ENCODE measurements at places on chromosomes 12 and 14. TPM values are rescaled to one million over a fixed set of nuclear protein-coding genes. Genes with fewer than 3 reads are reported as not detected.
A peak's percentile ranks its signal among the peaks of the same experiment; 100 is the strongest.

The RPGRIP1 gene
- total RNA-seq, result not detected

GRCh38 chr14:92456215-92457015 is 57.2 kb upstream of the RIN3 start:
- DNase-seq, result peak; percentile 65

GRCh38 chr12:32273712-32274111 is 125.6 kb upstream of the FGD4 start:
- peak; percentile 30 for DNase-seq

DNA sequence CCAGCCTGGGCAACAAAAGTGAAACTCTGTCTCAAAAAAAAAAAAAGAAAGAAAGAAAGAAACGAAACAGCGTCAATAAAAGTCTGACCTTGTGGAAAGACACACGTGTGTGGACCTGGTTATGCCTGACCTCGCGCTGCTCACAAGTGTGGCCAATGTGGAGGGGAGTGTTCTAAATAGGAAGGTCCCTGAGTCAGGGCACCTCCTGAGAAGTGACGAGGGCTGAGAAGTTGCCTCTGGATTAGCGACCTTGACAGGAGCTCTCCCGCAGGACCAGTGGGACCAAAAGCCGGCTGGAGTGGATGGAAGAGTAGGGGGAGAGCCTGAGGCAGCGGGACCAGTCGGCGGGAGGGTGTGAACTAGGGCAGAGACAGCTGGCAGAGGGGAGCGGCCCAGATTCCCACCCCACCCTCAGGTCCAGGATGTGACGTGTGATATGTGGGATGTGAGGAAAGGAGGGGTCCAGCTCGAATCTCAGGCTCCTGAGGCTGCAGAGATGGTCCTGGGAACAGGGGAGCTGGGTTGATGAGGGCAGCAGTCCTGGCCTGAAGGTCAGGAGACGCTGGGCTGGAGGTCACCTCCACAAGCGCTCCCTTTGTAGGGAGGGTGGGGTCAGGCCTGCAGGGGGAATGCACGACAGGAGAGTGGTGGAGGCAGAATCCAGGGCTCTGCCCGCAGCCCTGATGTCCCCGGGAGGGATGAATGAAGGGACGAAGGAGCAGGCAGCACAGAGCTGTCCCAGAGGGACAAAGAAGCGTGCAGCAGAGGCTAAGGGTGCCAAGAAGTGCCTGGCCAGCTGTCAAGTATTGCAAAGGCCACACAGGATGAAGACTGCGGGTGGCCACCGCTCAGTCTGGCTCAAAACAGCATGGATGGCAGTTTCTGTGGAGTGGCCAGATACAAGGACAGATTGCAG is 24.8 kb upstream of the GPR68 start:
- no peak for DNase-seq

The PTHLH gene
- 1.1 TPM for total RNA-seq

DNA sequence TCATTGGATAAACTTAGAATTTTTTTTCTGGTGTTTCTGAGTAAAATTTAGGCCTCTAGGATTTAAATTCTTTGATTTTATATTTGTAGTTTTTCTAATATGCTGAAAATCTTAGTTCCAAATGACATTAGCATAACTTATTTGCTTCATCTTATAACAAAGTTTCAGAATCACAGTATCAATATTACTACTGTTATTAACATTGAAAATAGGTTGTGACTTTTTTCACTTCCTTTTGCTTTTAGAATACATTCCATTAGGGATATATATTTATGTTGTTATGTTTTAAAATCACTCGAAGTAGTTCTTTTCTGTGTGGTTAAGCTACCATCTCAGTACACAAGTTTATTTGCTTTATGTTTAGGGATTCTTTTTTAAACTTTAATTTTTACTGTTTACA is 12.8 kb downstream of the RAB3IP start:
- DNase-seq, result no peak

- no peak for DNase-seq
These were observed 42.0 kb downstream of the PPP1R36 start for GRCh38 chr14:64591809-64592208.

The SMIM41 gene
- 0.88 TPM for total RNA-seq

- no peak for DNase-seq
These were observed 141.6 kb downstream of the APAF1 start for GRCh38 chr12:98786653-98787052.

The CCDC198 gene
- total RNA-seq, result not detected

The KRT85 gene
- not detected for total RNA-seq

DNA sequence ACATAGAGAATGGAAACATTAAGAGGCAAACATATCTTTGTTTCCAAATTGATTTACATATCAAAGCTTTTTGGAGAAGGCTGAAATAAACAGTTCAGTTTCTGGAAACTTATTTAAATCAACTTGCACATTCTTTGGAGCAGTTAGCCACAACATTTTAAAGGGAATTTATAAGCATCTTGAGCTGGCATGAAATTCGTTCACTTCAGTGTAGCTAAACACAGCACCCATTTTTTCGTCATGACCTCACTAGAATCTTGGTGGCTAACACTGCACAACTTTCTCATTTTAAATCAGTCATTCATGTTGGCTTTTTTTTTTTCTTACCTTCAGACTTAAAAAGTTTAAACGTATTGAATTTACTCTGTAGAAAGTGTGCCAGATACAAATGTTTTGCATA is 1139.9 kb upstream of the FLRT2 start:
- DNase-seq, result no peak

DNA sequence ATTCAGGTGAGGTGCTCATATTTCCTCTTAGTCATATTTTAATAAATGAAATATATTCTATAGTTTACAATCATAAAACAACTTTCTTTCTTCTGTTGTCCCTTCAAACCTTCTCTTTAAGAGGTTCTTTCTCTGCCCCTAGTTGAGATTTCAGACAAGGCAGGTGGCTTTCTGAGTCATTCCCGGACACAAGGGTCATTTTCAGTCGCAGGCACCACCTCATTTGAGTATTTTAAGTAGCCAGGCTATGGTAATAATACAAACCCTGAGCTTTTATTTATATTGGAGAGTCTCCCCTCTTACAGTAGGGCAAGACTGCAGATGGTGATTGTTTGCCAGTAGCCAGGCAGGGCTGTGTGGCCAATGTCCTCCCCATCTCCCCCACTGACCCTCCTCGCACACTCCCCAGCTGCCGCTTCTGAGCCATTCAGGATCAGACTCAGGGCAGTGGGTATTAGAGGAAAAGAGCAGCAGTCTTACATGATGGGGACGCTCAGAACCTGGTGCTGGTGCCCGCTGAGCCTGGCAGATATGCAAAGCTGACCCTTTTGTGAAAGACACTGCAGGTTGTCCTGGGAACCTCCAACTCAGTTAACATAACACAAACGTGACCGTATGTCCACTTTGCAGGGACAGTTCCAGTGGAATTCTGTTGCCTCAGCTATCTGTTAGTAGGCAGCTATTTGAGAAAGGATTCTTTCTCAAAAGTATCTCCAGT is 101.1 kb upstream of the BCL2L14 start:
- DNase-seq, result no peak

GRCh38 chr12:39613525-39613924 is 6.1 kb downstream of the ABCD2 start:
- DNase-seq, result no peak

GRCh38 chr12:131699434-131699833 is 11.5 kb upstream of the SFSWAP start:
- no peak for DNase-seq

- no peak for DNase-seq
These were observed 61.4 kb downstream of the SEL1L start for GRCh38 chr14:81472096-81472800.

GRCh38 chr14:88384718-88385117 is 739 bp upstream of the SPATA7 start:
- DNase-seq, result no peak

GRCh38 chr12:56154818-56155217 is 2.4 kb downstream of the MYL6B start:
- DNase-seq, result no peak

GRCh38 chr14:75417674-75418073 is 10.1 kb upstream of the JDP2 start:
- DNase-seq, result no peak

DNA sequence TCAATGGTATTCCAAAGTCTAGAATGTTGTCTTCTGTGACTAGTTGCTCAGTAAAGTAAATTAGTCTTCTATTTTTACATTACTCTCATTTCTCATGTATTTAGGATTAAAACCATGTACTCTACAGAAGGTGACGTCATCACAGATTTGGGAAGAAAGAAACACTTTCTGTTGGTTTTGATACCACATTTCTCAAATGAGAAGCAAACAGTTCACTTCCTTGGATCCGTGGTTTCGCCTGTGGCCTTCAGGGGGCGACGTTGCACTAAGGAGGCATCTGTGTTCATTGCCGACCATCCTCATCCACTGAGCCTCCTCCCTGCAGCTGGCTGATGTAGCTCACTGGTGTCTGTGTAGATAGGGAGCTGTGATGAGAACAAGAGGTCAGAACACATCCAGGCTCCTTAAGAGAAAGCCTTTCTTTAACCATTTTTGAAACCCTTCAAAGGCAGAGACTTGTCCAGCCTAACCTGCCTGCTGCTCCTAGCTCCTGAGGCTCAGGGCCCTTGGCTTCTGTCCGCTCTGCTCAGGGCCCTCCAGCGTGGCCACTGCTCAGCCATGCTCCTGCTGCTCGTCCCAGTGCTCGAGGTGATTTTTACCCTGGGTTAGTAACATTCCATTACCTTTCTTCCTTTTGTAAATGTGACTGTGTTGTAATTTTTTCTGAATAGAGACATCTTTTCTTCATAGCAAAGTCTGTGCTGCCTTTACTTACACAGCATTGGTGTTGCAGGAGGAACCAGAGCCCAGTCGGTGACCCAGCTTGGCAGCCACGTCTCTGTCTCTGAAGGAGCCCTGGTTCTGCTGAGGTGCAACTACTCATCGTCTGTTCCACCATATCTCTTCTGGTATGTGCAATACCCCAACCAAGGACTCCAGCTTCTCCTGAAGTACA is 220.6 kb upstream of the OR4E1 start:
- peak; percentile 61 for DNase-seq

DNA sequence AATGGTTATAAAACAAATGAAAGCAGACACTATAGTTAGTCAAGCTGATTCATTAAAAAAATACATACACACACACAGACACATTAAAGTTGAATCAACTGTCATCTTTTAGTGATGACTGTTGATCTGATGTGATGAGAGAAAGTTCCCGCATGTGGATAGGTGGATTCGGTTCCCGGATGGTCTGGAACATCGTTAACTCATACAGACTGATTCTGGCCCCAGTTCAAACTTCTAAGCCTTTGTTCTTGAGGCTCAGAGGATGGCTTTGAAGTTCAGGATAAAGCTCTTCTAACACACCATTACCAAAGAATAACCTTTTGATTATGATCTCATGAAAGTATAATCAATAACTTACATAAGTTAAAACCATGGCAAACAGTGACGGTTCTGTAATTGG is 27.5 kb downstream of the WIF1 start:
- no peak for DNase-seq
